ENCODE measurements at places on chromosomes 3 and 15.

- DNase-seq, result no peak
These were observed 212.0 kb upstream of the PPP2R3A start for GRCh38 chr3:135753506-135753905.

DNA sequence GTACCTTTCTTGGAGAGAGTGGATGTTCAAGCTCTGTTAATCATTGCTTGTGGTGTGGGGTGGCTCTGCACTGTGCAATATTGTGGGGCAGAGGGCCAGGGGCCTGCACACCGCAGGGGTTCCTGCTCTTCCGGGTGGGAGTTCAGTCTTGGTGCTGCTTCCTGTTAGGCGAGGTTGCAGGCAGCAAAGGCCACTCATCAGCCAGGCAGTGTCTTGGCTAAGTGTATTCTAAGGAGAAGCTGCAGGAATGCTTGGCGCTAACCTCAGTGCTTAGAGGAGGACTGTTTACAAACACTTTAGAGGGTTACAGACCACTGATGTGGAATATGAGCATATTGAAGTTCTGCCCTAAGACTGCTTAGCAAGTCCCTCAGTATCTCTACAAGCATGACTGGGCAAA, 81.7 kb downstream of the CEP63 start:
- no peak for DNase-seq

GRCh38 chr3:39809995-39810595, 686 bp downstream of the MYRIP start:
- no peak for DNase-seq

- peak; percentile 89 for DNase-seq
These were observed 57.3 kb upstream of the RNF7 start for GRCh38 chr3:141680620-141681389.

GRCh38 chr15:57559875-57560274, 31.8 kb upstream of the MYZAP start:
- peak; percentile 69 for DNase-seq

GRCh38 chr3:150409512-150410310, 1.6 kb downstream of the TSC22D2 start:
- DNase-seq, result peak; percentile 74

DNA sequence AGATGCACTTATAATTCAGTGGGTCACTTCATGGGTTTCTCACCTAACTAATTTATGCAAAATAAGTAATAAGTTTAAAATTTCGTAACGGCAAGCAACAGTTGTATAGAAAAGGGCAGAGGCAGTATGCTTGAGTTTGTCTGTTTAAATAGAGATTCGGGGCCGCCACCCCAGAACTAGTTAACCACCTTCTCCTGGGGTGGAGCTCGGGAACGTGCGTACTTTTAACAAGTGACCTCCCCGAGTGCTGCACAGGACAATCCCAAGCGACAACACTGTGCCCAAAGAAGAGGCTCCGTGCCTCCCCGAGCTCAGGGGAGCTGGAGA, 439 bp downstream of the SSR3 start:
- DNase-seq, result no peak

DNA sequence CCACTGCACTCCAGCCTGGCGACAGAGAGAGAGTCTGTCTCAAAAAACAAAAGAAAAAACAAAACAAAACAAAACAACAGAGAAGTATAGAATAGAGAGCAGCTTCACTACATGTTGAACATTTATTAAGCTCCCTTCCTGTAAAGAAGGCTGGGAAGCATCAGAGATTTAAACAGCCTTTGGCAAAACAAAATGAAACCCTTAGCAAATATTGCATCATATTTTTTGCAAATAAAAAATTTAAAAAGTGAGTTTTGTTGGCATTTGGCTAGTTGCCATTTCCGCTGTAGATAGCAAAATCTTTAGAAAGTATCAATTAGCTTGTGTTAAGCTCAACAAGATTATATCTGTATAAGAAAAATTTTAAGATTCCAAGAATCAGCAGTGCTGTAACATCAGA, 151.2 kb downstream of the SERPINI1 start:
- no peak for DNase-seq

GRCh38 chr15:93664213-93664956, 567.0 kb upstream of the MCTP2 start:
- DNase-seq, result no peak

DNA sequence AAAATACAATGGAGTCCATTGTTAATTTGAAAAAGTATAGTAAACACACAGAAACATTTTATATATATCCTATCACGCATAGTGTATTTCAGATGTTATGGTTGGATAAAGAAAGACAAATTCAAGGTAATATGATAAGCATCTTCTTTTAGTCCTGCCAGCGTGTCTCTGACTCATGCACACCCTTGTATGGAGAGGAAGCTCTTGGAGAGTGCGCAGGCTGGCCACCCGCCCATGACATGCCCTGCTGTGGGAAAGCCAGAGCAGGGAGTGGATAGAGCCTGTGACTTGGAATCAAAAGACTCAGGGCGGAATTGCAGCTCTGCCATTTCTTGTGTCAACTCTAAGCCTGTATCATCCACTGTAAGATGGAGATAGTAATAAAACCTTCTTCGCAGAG, 23.0 kb upstream of the COPG1 start:
- peak; percentile 96 for DNase-seq

DNA sequence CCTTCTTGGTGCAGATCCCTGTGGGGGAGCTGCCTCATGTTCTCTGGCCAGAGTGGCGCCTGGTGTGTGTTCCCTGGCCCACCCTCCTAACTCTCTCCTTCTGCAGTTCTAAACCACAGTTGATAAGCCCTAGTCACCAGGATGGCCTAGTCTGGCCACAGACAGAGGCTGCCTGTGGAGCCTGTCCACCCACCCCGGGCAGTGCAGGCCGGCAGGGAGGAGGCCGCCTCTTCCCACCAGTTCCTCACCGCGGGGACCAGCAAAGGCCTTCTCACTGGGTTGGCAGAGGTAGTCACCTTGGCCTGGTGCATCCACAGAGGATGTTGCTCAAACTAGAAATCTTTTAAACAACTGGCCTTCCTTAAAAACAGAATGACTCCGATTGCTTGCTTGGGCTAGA, 276.4 kb upstream of the TTC14 start:
- DNase-seq, result no peak
